ENCODE measurements at places on chromosomes 5 and 9.

GRCh38 chr9:121268598-121268850 is 562 bp downstream of the GSN start:
- no peak for DNase-seq

DNA sequence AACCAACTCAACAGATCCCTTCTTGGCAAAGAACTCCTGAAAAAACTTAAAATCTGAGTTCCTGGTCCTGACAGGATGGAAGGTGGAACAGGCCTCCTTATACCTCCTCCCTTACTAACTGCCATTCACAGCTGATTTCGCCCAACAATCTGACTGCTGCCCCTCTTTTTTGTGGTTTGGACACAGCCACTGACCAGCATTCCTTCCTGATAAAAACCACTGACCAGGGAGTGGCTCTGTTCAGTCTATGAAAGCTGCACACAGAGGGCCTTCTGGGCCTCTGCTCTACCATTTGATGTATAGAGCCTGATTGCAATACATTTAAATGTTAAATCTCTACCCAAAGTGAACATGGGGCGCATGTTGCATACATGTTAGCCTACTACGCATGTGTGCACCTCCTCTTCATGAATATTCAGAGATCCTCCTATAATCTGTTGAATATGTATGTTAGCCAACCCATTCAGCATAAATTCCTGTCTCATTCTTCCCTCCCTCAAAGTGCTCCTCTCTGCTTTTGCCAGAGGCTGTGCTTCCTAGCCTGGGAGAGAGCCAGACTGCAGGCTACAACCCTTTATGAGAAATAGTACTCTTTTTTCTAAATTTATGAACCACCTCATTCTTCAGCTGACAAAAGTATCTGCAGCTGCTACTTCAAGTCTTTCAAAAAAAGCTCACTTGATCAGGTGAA is 93.7 kb upstream of the MRPS30 start:
- no peak for DNase-seq

DNA sequence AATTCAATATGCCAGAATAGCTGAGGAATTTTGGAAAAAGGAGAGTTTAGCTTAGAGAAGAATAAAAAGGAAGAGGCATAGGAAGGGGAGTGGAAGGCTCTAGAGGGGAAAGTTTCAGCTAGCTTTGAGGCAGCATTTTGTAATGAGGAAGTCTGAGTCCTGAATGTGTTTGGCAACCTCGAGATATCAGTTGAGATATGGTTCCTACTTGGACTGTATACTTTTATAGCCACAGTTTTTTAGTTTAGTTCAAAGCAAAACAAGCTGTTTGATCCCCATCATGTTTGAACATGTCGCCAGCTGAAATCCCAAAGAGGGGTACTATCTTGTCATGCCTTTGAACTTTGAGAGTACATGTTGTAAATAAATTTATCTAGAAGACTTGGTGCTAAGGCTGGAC is 559.0 kb upstream of the FTMT start:
- DNase-seq, result no peak

DNA sequence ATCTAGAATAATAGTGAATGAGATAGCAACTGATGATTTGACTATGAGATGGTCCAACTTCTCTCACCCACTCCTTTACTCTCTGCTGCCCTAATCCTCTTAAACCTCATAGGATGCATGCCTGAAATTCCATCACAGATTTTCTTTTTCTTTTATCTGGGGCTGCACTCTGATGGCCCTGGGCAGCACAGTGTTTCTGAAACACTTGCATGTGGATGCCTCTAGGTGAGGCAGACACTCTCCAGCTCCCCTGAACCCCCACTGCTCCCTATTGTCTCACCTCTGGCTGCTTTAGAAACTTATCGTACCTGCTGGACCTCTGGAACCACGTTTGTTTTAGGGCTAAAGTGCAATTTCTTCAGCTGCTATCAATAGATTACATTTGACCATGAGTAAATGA is 67.5 kb downstream of the HTR4 start:
- DNase-seq, result no peak

GRCh38 chr5:75108931-75109596 is 56.7 kb upstream of the GCNT4 start:
- DNase-seq, result no peak

DNA sequence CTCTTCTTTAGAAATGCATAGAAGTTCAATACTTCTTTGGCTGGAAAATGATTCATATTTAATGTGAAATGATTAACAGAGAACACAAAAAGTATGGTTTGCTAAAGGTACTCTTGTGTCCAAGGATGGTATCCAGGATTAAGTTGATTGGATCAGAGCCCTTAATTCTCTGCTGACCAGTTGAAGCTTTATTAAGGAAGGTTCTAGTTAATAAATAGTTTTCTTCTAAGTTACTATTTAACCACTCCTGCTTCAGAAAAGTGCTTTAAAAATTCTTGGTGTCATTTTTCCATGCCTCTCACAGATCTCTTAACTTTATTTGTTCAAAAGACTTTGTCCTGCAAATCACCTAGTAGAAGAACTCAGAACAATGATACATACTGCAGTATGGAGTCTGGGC is 134.3 kb downstream of the MEF2C start:
- DNase-seq, result peak; percentile 85

Measured in renal cortical epithelial cell (primary cell).